ENCODE measurements at places on chromosomes 3 and 15.
A peak's percentile ranks its signal among the peaks of the same experiment; 100 is the strongest.

- no peak for DNase-seq
- H3K27me3 ChIP-seq, result peaks cover 2% of the 10 kb centered on the region
- no peak overlapping the region for H3K4me3 ChIP-seq
- no peak overlapping the region for H3K27ac ChIP-seq
Measured at GRCh38 chr3:123422457-123422856, 26.4 kb downstream of the ADCY5 start.

DNA sequence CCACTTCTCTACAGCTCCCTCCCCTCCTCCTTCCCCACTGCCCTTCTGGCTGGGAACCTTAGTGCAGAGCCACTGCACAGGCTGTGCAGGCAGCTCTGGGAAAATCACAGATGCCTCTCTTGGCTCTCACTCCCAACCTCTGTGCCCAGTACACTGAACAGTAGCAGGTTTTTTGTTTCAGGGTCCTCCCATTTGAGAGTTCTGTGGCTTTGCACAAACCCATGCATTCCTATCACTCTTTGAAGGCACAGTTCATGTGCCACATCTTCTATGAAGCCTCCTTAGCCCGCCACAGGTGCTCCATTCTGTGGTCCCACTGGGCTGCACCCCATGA lies 103.9 kb downstream of the SNRK start:
- peaks cover 63% of the 10 kb centered on the region for H3K4me1 ChIP-seq
- no peaks in the 10 kb centered on the region for H3K36me3 ChIP-seq
- no peaks in the 10 kb centered on the region for H3K27me3 ChIP-seq
- H3K27ac ChIP-seq, result peak overlapping the region; percentile 55
- peak overlapping the region; percentile 17 for H3K4me3 ChIP-seq

DNA sequence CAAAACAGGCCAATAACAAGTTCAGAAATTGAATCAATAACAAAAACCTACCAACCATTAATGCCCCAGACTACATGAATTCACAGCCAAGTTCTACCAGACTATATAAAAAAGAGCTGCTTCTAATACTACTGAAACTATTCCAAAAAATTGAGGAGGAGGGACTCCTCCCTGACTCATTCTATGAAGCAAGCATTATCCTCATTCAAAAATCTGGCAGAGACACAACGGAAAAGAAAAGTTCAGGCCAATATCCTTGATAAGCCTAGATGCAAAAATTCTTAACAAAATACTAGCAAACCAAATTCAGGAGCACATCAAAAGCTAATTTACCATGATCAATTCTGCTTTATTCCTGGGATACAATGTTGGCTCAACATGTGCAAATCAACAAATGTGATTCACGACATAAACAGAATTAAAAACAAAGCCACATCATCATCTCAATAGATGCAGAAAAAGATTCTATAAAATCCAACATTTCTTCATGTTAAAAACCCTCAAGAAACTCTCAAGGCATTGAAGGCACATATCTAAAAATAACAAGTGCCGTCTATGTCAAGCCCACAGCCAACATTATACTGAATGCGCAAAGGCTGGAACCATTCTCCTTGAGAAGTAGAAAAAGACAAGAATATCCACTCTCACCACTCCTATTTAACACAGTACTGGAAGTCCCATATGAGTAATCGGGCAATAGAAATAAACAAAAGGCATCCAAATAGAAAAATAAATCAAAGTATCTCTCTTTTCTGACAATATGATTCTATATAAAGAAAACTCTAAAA lies 573.6 kb upstream of the GRM7 start:
- H3K4me3 ChIP-seq, result no peak overlapping the region
- no peaks in the 10 kb centered on the region for H3K27me3 ChIP-seq
- no peak overlapping the region for H3K27ac ChIP-seq
- no peaks in the 10 kb centered on the region for H3K36me3 ChIP-seq

DNA sequence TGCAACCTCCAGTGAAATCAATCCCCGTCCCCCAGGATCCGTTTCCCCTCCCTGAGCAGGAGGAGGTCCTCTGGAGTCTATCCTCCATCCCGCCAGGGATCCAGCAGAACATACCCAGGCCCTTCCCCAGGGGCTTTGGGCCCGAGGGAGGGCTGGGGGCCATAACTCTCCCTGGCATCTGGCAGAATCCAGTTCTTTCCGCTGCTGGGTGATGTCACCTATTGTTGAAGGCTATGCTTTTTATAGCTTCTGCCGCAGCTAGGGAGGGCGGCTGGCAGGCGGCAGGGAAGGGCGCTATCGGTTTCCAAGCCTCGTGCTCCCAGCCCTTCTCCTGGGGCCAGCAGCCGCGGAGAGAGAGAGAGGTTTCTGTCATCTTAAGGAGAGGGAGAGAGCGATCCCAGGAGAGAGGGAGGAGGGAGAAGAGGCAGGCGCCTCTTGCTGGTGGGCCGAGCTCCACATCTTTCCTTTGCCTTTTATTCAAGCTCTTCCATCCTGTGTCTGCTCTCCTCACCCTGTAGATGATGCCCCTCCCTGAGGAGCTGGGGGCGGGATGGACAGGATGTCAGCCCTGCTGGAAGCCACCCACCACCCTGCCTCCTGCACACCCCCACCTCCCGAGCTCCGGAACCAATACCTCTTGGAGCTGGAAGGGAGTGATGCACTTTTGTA lies 120.1 kb downstream of the ANP32A start:
- H3K4me1 ChIP-seq, result no peaks in the 10 kb centered on the region
- no peaks in the 10 kb centered on the region for H3K36me3 ChIP-seq
- H3K4me3 ChIP-seq, result no peak overlapping the region
- H3K27ac ChIP-seq, result no peak overlapping the region
- H3K27me3 ChIP-seq, result peaks cover 6% of the 10 kb centered on the region

- no peak overlapping the region for H3K4me3 ChIP-seq
- H3K27me3 ChIP-seq, result no peaks in the 10 kb centered on the region
- no peak overlapping the region for H3K27ac ChIP-seq
- peaks cover 3% of the 10 kb centered on the region for H3K36me3 ChIP-seq
Measured at GRCh38 chr3:15292765-15293522, 39.4 kb downstream of the SH3BP5 start.

DNA sequence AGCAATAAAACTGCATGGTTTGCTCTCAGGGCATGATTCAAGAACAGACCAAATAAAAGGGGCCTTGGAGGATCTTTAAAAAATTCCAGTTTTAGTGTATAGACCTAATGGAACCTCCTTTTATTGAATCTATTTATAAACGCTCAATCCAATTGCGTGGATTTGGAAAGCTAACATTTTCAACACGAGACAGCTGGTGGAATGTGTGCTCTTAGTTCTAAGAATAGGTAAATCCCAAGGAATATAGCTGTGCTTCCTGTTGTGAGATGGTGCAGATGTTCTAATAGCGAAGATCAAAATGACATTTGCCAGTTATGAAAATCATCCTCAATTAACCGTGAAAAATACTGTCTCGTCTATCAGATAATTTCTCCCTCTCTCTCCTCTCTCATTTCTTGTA lies 192.5 kb downstream of the ATP10A start:
- H3K36me3 ChIP-seq, result no peaks in the 10 kb centered on the region
- no peak for DNase-seq
- H3K27me3 ChIP-seq, result peaks cover 37% of the 10 kb centered on the region
- no peak overlapping the region for H3K27ac ChIP-seq
- peaks cover 7% of the 10 kb centered on the region for H3K4me1 ChIP-seq

- no peaks in the 10 kb centered on the region for H3K27me3 ChIP-seq
- no peak overlapping the region for H3K27ac ChIP-seq
- DNase-seq, result no peak
- no peaks in the 10 kb centered on the region for H3K36me3 ChIP-seq
- peaks cover 7% of the 10 kb centered on the region for H3K4me1 ChIP-seq
Measured at GRCh38 chr3:142274908-142275307, 49.5 kb upstream of the GK5 start.
